ENCODE measurements at places on chromosomes 2 and 18.

DNA sequence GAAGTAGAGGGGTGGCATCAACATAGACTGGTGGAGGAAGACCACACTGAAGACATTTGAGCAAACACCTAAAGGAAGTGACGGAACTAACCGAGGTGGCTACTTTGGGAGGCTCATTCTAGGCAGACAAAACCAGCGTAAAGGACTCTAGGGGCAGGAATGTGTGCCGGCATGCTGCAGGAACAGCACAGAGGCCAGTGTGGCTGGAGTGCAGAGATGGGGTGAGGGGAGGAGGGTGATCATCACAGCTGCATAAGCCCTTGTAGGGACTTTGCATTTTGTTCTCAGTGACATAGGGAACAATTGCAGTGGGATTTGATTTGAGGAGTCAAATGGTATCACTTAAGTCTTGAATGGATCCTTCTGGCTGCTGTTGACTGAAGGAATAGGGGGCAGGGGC, 253.5 kb downstream of the NCKAP5 start:
- no peak for DNase-seq

- no peak for DNase-seq
Observed at GRCh38 chr18:3655254-3656050, 205.5 kb downstream of the TGIF1 start.

- no peak for DNase-seq
Observed at GRCh38 chr2:170155022-170155722, 22.8 kb upstream of the MYO3B start.

- no peak for DNase-seq
Observed at GRCh38 chr2:62443886-62444285, 62.1 kb downstream of the TMEM17 start.

GRCh38 chr2:146437712-146438111, 1407.1 kb upstream of the ACVR2A start:
- DNase-seq, result no peak

DNA sequence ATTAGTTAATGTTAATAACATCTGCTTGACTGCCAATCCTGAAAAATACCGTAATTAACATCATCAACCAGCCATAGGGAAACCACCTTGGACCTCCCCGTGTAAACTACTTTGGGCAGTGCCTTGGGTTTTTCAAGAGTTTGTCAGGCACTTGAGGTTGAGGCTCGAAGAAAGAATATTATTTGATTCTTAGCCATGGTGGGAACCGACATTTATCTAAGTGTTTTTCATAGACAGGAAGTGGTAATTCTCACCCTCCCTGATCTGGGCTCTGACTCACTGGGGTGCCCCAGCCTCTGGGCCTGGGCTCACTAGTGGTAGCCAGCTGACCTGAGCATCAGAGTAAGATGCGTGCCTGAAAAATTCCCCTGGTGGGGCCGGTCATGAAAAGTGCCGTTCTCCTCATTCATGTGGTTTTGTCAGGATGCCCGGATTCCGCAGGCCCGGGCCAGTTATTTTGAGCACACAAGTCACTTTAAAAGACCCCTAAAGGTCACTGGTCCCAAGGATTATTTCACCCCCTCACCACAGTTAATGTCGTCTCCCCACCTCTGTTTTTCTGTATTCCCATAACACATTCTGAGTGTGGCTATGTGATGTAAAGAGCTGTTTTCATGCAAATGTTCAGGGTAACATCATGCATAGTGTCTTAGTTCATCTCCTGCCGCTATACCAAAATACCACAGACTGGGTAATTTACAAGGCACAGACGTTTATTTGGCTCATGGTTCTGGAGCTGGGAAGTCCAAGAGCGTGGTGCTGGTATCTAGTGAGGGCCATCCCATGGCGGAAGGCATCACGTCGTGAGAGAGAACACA, 21.6 kb upstream of the SPATA3 start:
- no peak for DNase-seq

GRCh38 chr2:203867561-203868200, at the start of gene CTLA4:
TSS of gene CTLA4 (plus strand) at chr2:203867771. CDS start at chr2:203867943, 172 bp downstream.
- no peak for DNase-seq

DNA sequence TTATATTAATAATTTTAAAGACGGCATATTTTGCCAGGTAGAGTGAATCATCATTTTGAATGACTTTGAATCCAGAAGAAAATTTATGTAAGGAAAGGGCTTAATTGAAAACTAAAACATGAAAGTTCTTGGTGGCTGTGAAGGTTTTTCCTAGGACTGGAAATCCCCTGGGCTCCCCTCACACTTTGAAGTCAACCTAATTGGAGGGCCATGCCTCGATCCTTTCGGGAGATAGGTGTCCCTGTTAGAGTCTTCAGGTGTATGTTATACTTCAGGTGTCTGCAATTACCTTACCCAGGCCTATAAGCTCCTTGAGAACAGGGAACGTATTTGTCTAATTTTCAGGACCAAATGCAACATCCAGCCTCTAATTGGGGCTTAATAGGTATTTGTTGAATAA, 73.0 kb downstream of the ARL4C start:
- DNase-seq, result no peak

- no peak for DNase-seq
Observed at GRCh38 chr2:62526531-62527381, 20.8 kb upstream of the TMEM17 start.

GRCh38 chr2:213252206-213252605, 32.1 kb upstream of the SPAG16 start:
- no peak for DNase-seq

- DNase-seq, result no peak
Observed at GRCh38 chr2:10917927-10918326, 6.2 kb downstream of the KCNF1 start.

DNA sequence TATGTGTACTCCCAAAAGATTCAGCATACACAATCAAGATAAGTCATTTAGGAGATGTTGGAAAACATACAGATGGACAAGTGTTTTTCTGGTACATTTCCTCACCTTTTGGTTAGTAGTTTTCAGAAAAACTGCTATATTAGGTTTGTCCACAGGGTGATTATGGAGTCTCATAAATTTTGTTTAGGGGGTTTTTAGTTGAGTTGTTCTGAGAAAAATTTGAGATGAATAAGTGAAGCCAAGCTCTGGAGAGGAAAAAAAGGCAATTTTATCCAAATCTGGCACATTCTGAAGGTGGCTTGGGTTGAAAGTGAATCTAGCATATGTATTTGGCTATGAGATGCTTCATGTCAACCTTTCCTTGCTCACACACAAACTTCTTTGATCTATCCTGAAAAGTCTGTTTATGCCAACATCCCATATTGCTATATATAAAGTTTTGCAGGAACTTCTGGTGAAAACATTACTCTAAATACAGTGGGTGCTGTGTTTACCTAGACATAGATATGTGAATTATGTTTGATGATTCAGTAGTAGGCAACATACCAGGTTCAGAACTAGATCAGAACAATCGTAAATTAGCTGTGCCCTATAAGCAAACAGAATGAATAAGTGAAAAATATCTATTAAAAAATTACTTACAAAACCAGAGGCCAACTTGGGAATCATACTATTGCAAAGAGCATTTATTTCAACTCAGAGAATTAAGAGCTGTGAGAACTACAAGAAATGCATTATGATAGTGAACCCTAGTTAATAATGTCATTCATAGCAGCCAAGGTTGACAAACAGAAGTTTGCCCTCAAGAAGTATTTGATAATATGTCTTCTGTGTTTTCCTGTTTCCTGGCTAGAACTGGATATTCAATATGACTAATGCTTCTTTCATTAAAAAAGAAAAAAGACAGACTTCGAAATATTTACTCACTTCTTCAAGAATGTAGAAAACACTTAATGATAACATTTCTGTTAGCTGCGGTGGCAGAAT, 552.0 kb downstream of the IRS1 start:
- DNase-seq, result no peak

- DNase-seq, result no peak
Observed at GRCh38 chr18:34315591-34316352, 91.1 kb upstream of the NOL4 start.

- DNase-seq, result no peak
Observed at GRCh38 chr2:179771791-179772190, 89.6 kb downstream of the ZNF385B start.

DNA sequence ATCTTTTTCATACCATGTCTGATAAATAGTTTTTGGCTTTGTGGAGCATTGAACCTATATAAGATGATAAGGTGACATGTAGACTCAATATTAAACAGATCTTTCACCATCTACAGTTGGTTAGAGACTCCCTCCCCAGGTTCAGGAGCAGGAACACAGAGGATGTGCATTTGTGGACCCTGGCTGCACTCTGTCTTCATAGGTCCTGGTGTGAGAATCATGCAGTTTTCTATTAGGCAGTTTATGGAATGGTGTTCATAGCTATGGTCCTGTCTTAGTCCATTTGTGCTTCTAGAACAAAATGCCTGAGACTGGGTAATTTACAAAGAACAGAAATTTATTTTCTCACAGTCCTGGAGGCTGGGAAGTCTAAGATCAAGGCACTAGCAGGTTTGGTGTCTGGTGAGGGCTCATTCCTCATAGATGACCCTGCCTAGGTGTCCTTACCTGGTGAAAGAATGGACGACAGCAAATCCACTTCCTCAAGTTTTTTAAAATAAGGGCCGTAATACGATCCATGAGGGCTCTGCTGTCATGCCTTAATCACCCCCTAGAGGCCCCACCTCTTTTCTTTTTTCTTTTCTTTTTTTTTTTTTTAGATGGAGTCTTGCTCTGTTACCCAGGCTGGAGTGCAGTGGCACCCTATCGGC, 35.3 kb upstream of the FAM98A start:
- no peak for DNase-seq
